GM23248 (cell line): ENCODE measurements at places on chromosomes 2 and 18.

DNA sequence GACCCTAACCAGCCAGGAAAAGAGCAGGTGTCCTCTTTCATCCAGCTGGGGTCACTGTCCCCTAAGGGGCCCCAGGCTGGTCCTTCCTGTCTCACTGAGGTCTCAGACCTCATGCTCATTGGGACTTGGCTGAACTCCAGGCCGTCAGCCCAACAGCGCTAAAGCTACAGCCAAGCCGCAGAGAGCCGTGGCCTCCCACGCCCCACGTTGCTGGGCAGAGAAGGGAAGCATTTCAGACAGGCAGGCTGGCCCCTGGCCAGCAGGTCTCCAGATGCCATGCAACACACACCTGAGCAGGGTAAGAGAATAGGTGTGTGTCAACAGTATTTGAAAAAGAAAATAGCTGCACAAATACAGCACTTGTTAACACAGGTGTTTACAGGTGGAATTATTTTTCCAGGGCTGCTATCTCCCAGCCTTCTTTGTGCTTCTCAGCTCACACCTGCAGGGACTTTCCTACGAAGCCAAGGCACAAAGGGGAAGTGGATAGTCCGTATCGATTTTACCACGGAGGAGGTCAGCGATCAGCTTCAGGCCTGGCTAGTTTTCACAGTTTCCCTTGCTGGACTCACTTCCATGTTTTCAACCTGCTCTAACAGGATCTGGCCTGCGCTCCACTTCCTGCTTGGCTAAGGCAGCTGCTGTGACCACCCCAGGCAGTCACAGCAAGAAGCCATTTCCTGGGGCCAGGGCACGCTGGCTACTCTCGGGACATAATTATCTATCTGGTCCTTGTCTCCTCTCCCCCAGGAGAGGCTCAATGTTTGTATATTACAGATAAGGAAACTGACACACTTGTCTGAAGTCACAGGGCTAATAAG is 156.1 kb upstream of the ID2 start:
- DNase-seq: no peak

- DNase-seq: no peak
These were observed 389.5 kb downstream of the MTX2 start for GRCh38 chr2:176658708-176659107.

DNA sequence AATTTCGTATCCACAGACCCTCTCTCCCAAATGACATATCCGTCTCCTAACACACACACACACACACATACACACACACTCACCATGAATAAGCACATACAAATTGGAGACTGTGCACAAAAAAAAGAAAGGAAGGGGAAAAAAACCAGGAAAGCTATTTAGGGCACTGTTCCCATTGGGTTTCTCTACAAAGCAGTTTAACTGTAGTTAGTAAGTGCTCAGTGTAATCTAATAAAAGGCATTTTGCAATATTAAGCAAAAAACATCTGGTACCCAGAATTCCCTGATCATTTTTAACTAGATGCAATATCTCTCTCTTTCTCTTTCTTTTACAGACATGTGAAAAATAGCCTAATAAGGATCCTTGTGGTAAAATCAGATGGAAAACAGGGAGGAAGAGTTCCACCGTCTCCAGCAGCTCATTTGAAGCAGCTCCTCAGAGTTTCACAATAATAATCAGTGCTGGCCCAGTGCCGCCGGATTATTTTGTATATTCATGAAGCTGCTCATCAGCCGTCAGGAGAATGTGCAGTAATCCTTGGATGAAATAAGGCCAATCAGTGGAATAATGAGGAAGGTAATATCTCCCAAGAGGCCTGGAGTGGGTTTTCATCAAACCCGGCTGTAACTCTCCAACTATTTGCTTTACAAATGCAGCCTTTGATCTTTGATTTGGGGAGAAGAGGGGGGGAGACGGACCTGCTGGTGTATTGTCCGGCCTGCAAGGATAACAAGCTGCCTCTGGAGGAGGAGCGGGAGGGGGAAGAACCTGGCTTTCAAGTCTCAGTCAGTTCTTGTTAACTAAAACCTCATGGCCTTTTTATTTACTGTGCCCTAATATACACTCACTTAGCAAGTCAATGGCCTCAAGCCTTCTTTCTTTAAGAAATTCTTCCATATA is 227.6 kb upstream of the SMIM21 start:
- DNase-seq: peak; percentile 4

DNA sequence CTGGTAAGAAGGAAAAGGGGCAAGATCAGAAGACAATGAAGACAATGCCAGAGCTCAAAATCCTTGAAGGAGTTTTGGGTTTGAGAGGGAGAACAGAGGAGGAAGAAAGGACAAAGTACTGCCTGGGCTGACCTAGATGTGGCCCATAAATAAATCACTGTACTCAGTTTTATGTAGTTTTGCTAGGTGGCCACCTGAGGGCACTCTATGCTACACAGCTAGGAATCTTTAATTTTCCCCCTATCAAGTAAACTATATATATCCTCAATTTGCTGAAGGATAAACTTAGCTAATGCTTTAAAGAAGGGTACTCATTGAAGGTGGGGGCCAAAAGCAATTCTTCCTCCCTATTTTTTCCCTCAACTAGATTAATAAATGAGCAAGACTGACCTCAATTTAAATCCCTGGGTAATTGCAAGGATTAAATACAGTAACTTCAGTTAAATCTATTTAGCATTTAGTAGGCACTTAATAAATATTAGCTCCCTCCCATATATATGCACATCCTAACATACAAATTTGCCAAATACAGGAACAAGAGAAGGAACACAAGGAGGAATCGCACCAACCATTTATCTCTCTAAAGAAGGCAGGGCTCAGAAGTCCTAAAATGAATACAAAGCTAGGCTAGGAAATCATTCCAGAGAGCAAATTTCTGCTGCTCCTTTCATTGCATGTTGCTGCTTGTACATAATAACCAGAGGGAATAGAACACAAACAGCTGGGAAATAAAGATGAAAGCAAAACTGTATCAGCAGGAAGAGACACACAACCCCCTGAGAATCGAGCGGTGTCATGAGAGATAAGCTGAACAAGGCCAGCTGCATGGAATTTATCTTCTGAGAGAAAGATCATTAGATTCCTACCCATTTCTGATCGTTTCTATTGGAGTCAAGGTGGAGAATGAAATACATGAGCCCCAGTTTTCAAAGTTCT is 540.1 kb downstream of the NRXN1 start:
- DNase-seq: peak; percentile 60

- no peak for DNase-seq
These were observed 690.7 kb downstream of the KCNJ3 start for GRCh38 chr2:155389224-155389623.

GRCh38 chr18:7369006-7369405 is 138.1 kb downstream of the LRRC30 start:
- no peak for DNase-seq

DNA sequence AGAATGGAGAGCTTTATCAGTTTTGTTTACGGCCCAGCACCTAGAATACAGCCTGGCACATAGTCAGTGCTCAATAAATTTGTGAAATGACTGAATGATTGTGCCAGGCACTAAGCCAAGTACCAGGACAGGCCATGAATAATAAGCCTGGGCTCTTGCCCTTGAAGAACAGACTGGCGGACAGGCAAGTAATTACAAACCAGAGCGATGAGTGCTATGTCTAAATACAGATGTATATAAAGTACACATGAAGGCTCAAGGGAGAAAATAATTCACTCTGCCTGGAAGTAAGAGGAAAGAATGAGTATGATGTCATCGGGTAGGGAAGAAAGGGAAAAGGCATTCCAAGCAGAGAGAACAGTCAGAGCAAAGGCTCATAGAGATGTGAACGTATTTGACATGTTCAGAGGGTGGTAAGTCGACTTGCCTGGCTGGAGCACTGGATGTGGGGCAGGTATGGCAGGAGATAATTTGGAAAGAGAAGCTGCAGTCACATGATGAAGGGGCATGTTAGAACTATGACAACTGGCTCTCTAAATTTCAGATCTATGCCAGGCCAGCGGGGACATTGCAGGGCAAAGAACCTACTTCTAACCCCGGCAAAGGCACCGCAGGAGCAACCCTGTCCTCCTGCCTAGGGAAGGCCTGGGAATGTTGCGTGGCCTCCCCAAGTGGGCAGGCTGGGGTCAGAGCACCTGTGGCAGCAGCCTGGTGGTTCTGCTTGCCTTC is 119.1 kb upstream of the STPG4 start:
- DNase-seq: peak; percentile 68

- peak; percentile 66 for DNase-seq
These were observed 23.2 kb downstream of the PLCL1 start for GRCh38 chr2:197827618-197828017.

GRCh38 chr18:79529991-79530390 is 134.3 kb downstream of the NFATC1 start:
- DNase-seq: no peak

DNA sequence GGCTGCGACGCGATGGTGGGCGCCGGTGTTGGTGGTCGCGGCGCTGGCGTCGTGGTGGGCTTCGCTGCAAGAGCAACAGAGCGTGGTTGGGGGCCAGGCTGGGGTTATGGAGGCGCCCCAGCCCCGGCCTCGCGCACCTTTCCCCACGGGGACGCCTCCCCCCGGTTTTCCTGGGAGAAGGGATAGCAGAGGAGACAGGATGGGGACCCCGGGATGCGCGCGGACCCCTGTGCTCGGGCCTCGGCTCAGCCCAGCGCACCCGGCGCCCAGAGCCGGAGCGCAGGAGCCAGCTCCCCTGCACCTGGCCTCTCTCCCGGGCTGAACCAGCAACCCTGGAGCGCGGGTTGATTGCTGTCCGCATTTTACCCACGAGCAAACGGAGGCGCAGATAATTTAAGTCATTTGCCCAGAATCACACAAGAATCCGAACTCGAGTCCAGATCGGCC is 1.0 kb downstream of the CD8A start:
- no peak for DNase-seq

DNA sequence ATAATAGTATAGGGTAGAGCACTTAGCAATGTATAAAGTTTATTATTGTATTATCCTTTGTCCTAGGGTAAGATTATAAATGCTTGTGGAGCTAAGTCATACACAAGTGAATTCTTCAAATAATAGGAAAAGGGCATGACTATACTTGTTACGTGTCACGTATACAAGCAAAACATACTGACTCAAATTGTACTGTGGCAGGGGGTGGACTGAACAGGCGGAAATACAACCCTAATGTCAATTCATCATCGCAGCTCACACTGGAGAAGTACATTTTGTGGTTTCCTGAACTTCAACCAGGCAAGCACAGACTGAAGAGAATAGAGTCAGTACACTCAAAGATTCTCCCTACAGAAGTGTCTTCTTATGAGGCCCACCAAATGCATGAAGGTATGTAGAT is 201.0 kb downstream of the MBD2 start:
- DNase-seq: peak; percentile 43

- no peak for DNase-seq
These were observed 37.2 kb upstream of the B4GALT6 start for GRCh38 chr18:31721601-31722000.

DNA sequence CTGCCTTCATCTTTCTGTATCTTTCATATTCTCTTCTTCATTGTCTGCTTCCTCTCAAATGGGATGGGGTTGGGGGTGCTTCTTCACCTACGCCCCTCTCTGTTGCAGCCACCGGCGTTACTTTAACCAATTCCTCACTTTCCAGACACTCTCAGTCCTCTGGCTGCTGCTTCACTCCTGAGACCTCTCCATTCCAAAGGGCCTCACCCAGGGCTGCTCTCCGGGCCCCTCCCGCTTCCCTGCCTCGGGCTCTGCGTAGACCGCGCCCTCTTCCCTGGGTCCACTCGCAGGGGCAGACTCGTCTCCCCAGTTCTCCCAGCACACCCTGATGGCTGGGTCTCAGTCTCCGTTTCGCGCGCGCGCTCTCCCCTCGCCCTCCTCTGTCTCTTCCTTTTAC is 926 bp downstream of the SERPINB8 start:
- DNase-seq: peak; percentile 77

- no peak for DNase-seq
These were observed 442.8 kb upstream of the SYT4 start for GRCh38 chr18:43720041-43720440.

DNA sequence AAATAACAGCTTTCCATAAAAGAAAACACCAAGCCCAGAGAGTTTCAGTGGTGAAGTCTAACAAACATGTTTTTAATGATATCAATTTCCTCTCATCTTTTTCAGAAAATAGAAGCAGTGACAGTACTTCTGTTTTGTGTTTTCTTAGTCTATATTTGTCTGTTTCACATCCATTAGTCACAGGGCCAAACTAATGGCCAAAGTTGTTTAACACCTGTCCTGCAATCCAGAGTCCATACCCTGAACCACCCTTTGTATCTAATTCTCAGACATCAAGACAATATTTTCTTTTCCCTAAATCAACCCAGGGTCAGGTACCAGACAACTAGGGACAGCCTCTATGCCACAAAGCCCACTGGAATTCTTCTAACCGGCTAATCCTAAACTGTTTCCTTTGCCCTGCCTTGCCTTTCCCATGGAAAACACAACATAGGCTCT is 25.9 kb downstream of the TMSB10 start:
- DNase-seq: no peak

DNA sequence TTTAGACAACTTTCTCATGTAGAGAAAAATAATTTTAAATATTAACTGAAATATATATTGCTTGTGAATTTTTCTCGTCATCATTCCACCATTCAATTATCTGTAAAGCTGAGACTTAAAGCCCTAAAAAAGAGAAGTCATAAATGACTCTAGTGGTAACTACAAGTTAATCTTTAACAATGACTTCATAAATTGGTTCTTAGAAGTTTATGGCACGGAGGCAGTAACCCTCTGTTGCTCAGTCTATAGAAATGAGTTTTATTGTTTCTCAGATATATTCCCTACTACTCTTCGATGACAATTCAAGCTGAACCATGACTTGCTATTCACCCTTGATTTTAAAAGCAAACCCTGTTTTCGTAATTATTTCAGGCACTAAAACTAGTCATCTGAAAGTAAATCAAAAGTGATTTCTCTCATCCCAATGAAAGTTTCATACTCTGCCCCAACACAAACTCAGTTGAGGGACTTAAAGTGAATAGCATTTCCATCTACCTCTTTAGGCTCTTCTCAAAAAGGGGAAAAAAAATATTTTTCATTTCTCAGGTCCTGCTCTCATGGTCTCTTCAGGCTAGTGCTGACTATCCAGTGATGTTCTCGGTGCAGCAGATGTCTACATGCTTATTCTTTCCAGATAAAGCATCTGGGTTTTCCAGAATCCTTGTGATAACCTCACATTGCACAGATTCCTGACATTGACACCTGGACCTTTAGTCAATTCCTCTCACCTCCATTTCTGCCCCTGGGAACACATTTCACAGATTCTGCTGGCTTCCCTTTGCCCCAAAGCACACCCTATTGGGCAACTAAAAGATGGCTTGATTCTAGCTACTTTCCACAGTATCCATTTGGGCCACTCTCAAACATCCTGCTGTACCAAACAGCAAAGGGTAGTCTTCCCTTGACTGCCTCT is 207.8 kb upstream of the LRATD1 start:
- no peak for DNase-seq

DNA sequence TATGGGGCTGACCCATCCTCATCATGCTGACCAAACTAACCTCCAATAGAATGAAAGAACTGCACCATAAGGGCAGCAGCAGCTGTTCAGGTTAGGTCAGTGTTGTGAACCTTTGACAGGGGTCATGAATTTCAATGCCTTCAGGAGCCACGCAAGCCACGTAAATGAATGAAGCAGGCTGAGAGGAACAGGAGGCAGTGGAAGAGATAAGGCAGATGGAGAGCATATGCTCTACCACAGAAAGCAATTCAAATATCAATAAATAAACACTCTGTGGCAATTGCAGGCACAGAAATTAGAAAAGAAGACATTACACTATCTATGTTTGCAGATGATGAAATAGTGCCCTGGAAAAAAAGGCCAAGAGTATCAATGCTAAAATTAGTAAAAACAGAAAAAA is 56.3 kb downstream of the SCG2 start:
- DNase-seq: no peak
